ENCODE measurements at places on chromosomes 16 and 17.
A peak's percentile ranks its signal among the peaks of the same experiment; 100 is the strongest.

- DNase-seq = no peak
These were observed 13.6 kb upstream of the C1QTNF8 start for GRCh38 chr16:1109648-1110047.

GRCh38 chr16:20385844-20386832 is 18.4 kb downstream of the PDILT start:
- DNase-seq = no peak

- DNase-seq = no peak
These were observed 3.8 kb upstream of the DBNDD1 start for GRCh38 chr16:90023078-90023447.

DNA sequence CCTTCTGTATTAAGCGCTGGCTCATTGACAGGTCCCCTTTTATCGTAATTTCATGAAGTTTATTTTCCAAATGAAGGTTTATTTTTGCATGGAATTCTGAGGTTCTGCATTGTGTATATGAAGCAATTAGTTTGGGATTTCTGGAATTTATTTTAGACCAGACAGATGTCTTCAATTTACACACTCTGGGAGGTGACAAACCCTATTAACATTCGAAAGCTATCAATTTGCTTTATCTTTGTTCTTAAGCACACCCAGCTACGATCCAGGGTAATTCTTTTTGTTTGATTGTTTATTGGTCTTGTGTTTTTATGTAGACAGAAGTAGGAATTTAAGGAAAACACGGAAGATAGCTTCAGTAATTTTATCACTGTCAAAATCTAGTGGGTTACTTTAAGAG is 264.6 kb downstream of the HS3ST3A1 start:
- no peak for DNase-seq

DNA sequence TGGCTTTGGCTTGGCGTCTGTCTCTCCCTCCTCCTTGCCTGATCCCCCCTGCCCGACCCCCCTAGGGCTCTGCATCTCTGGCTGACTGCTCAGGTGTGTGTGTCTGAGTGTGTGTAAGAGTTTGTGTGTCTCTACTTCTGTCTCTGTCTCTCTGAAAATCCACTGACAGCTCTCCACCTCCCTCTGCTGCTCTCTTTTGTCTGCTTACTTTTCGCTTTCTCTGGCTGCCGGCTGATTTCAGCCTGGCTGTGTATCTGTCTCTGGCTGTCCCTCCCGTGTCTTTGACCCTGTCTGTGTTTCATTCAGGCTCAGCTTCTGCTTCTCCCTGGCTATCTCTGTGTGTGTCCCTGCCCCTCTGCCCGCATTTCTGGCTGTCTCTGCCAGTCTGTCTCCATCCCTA is 3.8 kb upstream of the SPEM1 start:
- no peak for DNase-seq

GRCh38 chr17:48261297-48261880 is 153.8 kb downstream of the SNX11 start:
- no peak for DNase-seq

GRCh38 chr17:7041607-7042500 is 2.0 kb downstream of the SLC16A11 start:
- peak; percentile 40 for DNase-seq

- no peak for DNase-seq
These were observed 10.6 kb downstream of the KSR1 start for GRCh38 chr17:27466743-27467375.

DNA sequence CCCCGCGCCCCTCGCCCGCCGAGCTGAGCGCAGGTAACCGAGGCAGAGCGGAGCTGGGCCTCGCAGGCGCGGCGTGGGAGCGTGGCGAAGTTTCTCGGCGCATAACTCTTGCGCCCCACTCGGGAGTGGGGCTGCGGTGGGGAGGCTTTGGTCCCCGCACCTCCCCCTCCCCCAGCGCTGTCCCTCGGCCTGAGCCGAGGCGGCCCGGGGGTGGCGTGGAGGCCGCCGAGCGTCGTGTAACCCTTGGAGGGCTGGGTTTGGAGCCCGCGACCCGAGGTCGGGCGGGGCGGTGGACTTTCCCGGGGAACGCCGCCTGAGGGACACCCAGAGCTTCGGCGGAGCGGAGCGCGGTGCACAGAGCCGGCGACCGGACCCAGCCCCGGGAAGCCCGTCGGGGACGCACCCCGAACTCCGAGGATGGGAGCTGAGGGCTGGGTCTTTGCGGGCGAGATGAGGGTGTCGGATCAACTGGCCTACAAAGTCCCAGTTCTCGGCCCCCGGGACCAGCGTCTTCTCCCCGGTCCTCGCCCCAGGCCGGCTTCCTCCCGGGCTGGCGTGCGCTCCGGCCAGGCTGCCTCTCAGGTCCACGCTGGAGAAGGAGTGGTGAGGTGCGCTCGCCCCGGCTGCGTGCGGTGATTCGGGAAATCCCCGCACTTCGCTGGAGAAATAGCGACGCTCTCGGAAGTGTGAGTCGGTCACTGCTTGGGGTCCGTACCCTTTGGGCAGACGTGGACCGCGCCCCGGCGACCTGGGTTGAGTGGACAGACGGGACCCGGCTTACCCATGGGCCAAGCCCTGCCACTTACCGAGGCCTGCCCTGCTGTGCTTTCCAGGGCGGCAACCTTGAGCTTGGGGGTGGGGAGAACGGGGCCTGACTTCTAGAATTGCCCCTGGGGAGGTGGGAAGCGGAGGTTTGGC is 168.4 kb downstream of the RAB11FIP4 start:
- no peak for DNase-seq

GRCh38 chr17:39660397-39661385 is 4.5 kb upstream of the TCAP start:
- no peak for DNase-seq

- no peak for DNase-seq
These were observed 12.8 kb downstream of the SLC6A2 start for GRCh38 chr16:55668340-55669281.

- DNase-seq = no peak
These were observed 150.8 kb downstream of the PHKB start for GRCh38 chr16:47611848-47612493.

- no peak for DNase-seq
These were observed 8.5 kb downstream of the SCGB1C2 start for GRCh38 chr17:145671-146541.

GRCh38 chr16:3138342-3138741 is 3.5 kb downstream of the ZNF213 start:
- no peak for DNase-seq

GRCh38 chr16:10584981-10585438 is 4.6 kb upstream of the EMP2 start:
- no peak for DNase-seq

DNA sequence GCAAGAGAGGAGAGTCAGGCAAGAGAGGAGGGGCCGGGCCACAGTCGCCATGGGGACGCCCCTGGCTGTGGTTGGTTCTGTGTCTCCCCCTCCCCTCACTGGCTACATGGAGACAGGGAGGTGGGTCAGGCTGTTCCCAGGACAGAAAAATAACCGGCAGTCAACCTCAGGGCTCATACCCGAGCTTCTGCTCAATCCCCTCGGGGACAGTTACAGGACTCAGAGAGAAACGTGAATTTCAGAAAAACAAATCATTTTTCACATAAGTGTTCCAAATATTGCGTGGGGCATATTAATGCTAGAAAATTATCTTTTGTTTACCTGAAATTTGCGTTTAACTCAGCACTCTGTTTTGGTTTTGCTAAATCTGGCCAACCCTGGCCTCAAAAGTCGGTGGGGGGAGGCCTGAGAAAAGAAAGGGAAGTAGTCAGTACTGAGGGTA is 22.2 kb upstream of the CPSF4L start:
- no peak for DNase-seq

DNA sequence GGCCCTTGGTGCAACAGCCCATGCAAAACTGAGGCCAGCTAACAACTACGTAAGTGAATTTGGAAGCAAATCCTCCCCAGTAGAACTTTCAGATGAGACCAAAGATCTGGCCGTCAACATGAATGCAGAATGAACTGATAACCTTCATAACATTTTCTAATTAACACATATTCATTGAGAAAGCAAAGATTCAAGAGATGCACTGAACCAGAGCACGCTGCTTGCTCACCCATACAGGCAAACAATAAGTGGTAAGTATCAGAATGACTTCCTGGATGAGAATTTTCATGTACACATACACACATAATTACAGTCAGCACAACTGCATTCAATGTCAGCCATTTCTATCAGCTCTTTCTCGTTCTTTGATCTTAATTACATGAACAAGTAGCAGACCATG is 30.6 kb downstream of the XYLT1 start:
- DNase-seq = no peak
